CD4-positive, alpha-beta T cell treated with Interleukin-12 subunit alpha and Interleukin-12 subunit beta, for 1 hour (primary cell): ENCODE measurements at places on chromosomes 3 and 15.

GRCh38 chr15:50144341-50145120 lies 25.5 kb upstream of the ATP8B4 start:
- DNase-seq = no peak

GRCh38 chr3:143011705-143012104 lies 10.3 kb downstream of the U2SURP start:
- no peak for DNase-seq

GRCh38 chr3:127452321-127452821 lies 138.2 kb downstream of the TPRA1 start:
- no peak for DNase-seq

GRCh38 chr3:126818400-126819095 lies 114.5 kb downstream of the CHCHD6 start:
- no peak for DNase-seq

DNA sequence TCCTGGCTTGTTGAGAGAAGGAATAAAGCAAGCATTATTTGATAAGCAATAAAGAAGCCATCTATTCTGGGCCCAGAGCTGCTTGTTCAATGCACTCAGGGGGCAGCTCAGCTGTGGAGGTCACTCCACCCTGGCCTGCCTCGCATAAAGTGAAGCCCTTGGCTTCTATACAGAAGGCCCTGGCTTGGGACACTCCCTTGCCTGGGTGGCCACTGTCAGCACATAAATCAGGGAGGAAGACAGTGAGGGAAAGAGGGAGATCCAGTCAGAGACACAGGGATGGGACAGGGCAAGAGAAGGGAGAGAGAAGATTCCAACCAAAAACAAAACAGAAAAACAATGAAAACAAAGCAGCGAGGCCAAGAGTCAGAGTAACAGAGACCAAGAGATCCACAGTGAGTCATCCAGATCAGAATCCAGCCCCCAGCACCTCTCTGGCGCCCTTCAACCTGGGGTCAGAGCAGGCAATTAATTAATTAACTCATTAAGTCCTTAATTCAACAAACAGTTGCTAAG lies 11.8 kb downstream of the INSYN1 start:
- no peak for DNase-seq

- DNase-seq = peak; percentile 23
Measured at GRCh38 chr15:80778964-80779657, at the start of gene CEMIP. TSS of gene CEMIP (plus strand) at chr15:80779370. CDS start at chr15:80873880, 94,510 bp downstream.

DNA sequence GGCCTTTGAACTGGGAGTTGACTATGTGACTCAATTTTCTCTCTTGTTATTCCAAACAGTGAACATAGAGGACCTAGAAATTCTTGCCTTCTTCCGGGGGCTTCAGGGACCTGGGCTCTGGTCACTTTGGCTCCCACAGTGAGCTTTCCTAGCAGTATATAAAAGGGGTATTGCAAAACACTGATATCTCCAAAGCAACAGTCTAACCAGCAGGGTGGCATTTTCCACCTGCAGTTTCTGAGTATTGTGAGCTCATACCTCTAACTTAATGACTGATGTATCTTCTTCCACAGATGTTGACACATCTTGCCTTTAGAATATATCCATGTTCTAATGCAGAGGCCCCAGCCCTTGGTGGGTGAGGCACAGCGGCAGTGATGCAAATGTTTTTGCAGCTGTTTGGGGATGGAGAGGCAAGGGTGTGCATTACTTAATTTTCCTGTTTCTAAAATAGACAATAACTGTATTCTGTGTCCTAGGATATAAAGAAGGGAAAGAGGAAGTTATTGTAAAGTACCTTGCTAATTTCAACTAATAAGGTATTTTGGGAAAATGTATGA lies 45.7 kb upstream of the ADGRG7 start:
- DNase-seq = no peak

GRCh38 chr3:123634149-123635051 lies 49.5 kb upstream of the HACD2 start:
- DNase-seq = no peak

GRCh38 chr3:13280811-13281506 lies 139.2 kb downstream of the NUP210 start:
- no peak for DNase-seq

- DNase-seq = no peak
Measured at GRCh38 chr3:48186631-48187300, 1.5 kb downstream of the CDC25A start.

GRCh38 chr3:99434190-99434589 lies 204.2 kb upstream of the COL8A1 start:
- DNase-seq = no peak

DNA sequence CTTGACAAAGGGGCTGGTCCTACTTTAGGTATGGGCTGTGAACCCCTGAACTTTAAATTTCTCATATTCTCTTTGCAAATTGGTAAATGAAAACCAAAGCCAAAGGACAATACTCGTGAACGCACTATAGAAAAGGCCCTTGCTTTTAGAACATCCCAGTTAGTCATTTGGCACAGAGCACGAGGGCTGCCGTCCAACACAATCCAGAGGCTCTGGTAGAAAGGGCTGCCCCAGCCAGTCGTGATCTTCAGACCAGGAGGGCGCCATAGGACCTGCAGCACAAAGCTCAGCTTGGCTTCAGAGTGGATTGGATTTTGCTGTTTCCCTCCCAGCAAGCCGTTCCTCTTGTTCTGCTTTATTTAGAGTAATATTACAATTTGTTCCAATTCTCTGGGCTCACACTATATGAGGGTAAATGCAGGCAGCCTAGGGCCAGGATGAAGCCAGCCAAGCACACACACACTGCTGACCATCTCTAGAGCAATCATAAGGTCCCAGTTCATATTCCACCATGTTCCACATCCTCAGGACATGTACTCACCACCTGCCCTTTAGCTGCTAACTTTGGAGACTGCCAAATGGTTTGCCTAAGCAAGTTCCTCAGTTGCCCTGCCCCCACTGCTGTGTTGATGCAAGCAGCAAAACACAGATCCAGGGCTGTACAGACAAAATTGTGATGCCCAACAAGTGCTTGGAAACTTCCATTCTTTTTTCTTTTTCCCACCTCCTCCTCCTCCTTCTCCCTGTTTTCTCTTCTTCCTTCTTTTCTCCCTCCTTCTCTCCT lies 6.0 kb upstream of the BFSP2 start:
- no peak for DNase-seq

- DNase-seq = no peak
Measured at GRCh38 chr15:80006946-80007345, 36.0 kb upstream of the BCL2A1 start.

GRCh38 chr3:25558121-25558520 lies 106.6 kb downstream of the TOP2B start:
- DNase-seq = no peak

DNA sequence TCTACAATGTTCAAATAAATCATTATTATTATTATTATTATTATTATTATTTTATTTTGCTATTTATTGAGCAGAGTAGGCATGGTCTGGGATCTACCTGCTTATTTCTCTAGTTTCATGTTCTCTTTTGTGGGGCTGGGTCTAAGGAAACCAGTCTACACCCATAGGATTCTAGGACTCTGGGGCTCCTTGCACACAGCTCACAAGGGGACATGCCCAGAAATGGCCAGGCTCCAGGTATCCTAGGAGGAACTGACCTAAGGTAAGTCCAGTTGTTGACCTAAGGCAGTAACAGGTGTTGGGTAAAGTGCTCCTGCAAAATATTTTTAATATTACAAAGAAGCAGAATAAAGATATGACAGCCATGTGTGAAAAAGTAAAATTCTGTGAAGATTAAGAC lies 149.6 kb upstream of the TBL1XR1 start:
- no peak for DNase-seq

- DNase-seq = no peak
Measured at GRCh38 chr3:52203701-52204100, 5.7 kb downstream of the ALAS1 start.

- DNase-seq = no peak
Measured at GRCh38 chr3:188807006-188807405, 364.8 kb upstream of the TPRG1 start.
